H4 (cell line): ENCODE measurements at places on chromosomes 7 and 10. TPM values are rescaled to one million over a fixed set of nuclear protein-coding genes. Genes with fewer than 3 reads are reported as not detected.

Gene ACHE
- total RNA-seq, result 0.15 TPM in 1 of 2 replicates, not detected in the other

Gene NRAP
- 0.02 TPM in 1 of 2 replicates, not detected in the other for total RNA-seq

Gene TRIM50
- not detected in 2 replicates for total RNA-seq

Gene WDR11
- 27.0 and 35.7 TPM in 2 replicates for total RNA-seq

- DNase-seq, result no peak
These were observed 150.1 kb upstream of the BMPER start for GRCh38 chr7:33754933-33755928.

- peak; percentile 37 for DNase-seq
These were observed 32.2 kb upstream of the MCU start for GRCh38 chr10:72659694-72660093.

GRCh38 chr7:149621776-149622175, 124.2 kb upstream of the ZNF746 start:
- DNase-seq, result no peak

DNA sequence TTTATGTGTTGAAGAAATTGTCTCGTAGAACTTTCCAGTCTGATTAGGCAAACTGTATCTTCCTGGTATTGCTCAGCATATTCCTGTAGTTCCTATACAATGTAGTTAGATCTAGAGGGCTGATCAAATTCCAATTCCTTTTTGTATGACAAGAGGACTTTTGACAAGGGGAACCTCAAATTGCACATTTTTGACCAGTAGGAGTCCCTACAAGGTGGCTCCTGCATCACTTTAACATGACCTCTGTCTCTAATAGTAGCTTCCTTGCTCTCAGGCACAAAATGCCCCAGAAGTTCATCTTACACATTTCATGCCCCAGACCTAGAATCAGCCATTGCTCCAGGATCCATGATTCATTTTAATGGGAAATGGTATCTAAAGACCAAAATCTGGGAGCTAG, 18.7 kb downstream of the HERPUD2 start:
- DNase-seq, result no peak

DNA sequence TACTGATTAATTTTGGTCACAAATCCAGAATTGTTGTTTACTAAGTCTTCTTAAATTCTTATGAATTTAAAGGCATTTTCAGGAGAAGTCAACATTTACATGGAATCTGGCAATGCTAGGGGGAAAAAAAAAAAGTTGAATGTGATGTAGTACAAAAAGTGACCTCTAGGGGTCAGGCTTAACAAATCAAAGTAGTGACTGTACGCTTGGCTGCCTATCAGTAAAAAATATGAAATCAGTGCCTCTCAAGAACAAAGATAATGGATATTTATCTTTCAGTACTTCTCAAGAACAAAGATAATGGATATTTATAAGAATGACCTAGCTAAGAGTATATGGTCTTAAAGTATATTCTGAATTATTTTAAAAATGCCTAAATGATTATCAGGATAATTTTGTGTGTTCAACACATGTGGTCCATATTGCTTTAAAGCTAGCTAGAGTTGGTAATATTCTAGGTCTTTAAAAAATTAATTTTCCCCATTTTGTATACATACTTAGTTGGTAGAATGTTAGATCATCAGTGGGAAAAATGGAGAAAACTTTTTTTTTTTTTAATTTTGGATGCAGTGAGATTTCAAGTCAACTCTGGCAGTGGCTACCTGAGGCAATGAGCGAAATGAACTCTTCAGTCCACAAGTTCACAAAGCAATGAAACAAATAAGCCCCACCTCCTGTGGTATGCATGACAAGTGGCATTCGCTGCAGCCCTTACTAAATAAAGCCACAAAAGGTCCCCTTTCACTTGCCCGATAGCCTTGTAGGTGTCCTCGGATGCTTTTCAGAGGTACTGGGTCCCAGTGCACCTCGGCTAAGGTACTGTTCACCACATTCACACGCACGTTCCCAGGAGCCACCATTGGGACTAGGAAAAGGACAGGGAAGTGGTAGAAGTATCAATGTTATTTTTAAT, 51.2 kb upstream of the LAMB4 start:
- peak; percentile 34 for DNase-seq

DNA sequence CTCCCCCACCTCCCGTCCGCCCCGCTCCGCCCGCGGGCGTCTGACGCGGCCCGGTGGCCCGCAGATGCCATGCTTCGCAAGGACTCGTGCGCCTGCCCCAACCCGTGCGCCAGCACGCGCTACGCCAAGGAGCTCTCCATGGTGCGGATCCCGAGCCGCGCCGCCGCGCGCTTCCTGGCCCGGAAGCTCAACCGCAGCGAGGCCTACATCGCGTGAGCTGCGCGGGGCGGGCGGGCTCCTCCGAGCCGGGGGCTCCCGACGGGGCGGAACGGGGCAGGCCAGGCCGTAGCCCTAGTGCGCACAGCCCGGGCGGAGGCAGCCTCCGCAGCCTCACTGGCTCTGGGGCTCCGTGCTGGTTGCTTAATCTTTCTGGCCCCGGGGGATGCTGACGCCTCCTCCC, 2.8 kb downstream of the ASIC3 start:
- DNase-seq, result no peak

GRCh38 chr7:140769852-140770251, 73.3 kb downstream of the NDUFB2 start:
- DNase-seq, result no peak

GRCh38 chr7:636396-636795, 90.1 kb upstream of the DNAAF5 start:
- no peak for DNase-seq

- peak; percentile 64 for DNase-seq
These were observed 5.2 kb upstream of the MYH16 start for GRCh38 chr7:99267481-99267840.

- no peak for DNase-seq
These were observed 79.3 kb upstream of the KMT2E start for GRCh38 chr7:104934665-104935064.

DNA sequence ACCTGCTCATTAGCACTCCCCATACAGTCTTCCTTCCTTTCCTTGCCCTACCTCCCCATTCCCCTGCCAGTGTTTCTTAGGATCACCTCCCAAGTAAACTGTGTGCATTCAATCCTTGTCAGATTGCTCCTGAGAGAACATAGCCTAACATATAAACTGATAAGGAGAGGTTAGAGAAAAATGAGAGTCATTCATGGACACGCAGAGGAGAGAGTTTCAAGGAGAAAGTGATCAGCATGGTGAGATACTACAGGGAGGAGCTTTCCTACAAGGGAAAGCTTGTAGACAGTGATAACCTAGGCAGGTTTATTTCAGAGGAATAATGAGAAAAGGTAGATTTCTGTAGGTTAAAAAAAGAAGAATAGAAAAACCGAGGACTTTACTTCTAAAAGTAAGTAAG, 2.8 kb upstream of the ZC3HAV1L start:
- no peak for DNase-seq

GRCh38 chr7:133461421-133461820, 208.5 kb downstream of the EXOC4 start:
- DNase-seq, result no peak
